ENCODE measurements at places on chromosomes 2 and 18.

DNA sequence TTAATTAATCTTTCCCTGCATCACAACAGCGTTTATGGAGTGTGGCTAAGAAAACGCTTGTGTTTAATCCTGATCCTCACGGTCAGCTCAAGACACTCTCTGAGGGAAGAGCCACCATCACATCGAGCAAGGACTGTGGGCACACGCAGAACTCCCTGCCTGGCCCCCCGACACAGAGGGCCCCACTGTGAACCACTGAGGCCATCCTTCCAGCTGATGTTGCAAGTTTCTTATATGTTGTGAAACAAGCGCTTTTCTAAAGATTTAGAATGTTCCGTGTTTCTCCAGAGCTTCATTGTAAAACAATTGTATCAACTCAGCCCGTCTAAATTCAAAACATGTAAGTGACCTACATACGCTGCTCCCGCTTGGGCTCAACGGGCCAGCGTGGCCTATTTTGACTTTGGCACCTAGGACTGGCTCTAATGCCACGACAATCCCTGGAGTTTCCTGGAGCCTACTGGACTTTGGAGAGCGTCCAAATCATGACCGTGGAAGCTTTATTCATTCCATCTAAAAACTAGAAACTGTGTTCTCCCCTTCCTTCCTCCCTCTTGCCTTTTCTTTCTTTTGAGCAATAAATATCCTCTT is 34.9 kb downstream of the SERPINE2 start:
- DNase-seq, result no peak

DNA sequence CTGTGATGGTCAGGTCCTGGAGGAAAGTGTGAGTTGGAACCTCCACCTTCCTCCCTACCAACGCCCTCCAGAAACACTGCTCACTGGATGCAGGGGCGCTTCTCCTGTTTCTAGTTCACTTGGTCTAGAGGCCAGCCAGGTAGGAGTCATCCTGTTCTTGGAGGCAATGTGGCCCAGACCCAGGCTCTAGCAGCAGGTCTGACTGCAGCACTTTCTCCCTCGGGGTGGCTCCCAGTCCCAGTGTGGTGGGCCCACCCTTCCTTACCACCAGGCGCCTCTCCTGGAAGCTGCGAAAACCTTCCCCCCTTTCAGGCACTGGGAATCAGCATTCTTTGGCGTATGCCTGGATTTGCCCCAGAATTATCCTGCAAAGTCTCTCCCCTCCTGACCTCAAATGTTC is 292.8 kb downstream of the SOX11 start:
- no peak for DNase-seq

GRCh38 chr18:79511671-79512301 is 116.1 kb downstream of the NFATC1 start:
- DNase-seq, result no peak

DNA sequence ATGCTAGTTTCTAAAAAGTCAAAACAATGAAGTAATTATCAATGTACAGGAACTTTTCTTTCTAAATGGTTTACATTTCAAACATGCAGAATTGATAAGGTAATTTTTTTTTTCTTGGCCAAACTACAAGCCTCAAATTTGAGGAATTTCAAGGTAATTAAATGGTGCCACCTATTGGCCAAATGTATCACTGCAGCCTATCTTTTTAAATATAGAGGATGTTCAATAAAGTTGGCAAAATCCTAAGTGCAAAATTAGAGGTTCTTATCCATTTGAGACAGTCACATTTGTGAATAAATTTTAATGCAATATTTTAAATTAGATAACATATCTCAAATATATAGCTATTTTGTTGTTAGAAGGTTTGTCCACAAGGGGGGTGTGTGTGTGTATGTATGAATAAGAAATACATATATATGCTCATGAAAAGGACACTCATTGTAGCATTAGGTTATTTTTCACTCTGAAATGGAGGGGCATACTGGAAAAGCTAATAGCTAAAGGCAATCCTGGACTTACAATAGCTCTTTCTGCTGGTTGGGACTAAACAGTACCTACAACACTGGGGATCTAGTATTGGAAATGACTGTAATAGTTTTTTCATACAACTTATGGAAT is 26.2 kb downstream of the MMADHC start:
- DNase-seq, result no peak

DNA sequence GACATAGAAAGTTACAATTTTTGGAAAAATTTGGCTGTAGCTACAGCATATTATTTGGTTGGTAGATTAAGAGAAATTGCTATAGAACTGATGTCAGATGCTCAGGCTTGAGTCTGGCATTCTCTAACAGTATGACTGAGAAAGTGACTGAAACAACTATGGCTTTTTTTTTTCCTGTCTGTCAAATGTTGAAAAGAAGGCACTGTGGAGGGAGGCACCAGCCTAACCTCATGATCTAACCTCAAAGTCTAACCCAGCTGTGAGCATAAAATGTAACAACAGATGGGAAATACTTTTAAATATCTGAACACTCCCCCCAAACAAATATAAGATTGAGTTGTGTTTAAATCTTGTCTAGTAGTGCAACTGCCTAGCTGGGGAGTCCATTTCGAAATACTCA is 629.1 kb downstream of the LRP1B start:
- DNase-seq, result no peak

DNA sequence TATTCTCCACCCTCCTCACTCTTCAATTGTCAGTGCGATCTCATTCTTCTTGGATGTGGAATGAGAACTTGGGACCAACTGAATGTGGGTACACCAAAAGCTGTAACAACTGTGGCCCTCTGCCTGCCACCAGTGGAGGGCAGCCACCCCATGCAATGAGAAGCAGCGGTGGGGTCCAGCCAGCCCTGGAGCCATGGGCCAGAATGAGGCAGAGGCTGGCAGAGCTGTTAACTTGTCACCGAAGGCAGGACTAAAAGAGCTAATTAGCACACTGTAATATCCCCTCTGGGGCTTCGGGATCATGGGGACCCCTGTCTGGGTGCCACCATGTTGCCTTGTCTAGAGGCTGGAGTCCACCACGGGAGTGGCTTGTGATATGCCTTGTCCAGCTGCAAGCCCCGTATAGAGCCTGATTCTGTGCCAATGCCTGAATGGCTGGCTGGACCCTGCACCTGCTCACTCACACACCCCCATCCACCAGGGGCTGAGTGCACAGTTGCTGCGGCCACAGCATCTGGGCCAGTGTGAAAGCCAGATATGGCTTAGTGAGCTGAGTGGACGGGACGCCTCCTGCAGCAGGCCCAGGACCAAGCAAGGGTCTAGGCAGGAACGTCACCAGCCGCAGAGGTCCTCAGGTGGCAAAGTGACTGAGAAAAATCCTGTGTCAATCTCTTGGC is 680.5 kb downstream of the DSC3 start:
- no peak for DNase-seq

GRCh38 chr18:35515460-35516130 is 17.8 kb upstream of the INO80C start:
- DNase-seq, result no peak

GRCh38 chr2:56191617-56192016 is 7.8 kb downstream of the CCDC85A start:
- DNase-seq, result no peak

- DNase-seq, result no peak
Measured at GRCh38 chr2:134839649-134840048, 1.2 kb downstream of the ACMSD start.

GRCh38 chr2:175855794-175856453 is 146.1 kb downstream of the LNPK start:
- no peak for DNase-seq

- no peak for DNase-seq
Measured at GRCh38 chr2:138267161-138267901, 234.2 kb upstream of the SPOPL start.

GRCh38 chr2:20215183-20216040 is 9.5 kb downstream of the SDC1 start:
- DNase-seq, result no peak

DNA sequence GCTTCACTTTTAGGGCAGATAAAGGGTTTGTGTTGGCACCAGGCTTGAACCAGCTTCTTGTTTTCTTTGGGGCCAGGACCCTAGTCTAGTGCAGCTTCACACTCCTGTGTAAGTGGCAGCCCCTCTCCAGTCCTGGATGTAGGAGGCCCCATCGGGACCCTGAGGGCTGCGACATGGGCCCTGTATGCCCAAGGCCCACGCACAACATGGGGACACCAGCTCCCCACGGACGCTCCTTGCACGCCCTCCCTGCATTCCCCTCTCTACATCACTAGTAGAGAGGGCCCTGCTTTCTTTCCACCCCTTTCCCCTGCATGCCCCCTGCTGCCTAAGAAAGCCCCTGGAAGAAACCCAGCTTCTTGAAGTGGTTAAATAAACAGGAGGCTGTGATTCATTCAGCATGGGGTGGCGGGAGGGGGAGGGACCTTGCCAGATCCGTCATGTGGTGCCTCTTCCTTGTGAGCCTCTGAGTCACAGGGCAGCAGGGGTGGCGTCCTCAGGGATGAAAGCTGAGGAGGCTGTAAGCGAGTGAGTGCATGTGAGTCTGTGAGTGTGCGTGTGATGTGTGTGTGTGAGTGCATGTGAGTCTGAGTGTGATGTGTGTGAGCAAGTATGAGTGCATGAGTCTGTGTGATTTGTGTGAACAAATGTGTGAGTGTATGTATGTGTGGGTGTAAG is 42.5 kb downstream of the COPS8 start:
- no peak for DNase-seq

- DNase-seq, result peak; percentile 21
Measured at GRCh38 chr2:15142069-15142689, 419.0 kb downstream of the NBAS start.

GRCh38 chr2:60079562-60079961 is 473.9 kb downstream of the BCL11A start:
- no peak for DNase-seq

DNA sequence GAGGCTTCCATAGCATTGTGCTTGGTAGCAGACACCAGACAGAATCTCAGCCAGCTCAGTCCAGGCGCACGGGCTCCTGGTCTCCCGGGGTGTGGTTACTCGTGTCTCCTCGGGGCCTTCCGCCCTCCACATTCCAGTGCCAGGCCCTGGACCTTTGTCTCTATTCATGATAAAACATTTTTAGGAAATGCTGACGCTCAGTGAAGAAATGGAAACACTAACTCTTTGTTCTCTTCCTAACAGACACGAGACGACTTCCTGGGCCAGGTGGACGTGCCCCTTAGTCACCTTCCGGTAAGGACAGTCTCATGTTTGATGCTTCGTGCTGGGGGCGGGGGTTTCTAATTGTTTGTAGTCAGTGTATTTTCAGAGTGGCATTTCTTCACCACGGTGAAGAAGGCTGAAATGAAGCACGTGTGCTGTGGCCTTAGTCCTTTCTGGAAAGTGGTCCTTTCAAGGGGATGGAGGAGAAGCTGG is 271.8 kb downstream of the NEDD4L start:
- DNase-seq, result no peak

- DNase-seq, result no peak
Measured at GRCh38 chr2:64219149-64219548, 74.9 kb upstream of the PELI1 start.

DNA sequence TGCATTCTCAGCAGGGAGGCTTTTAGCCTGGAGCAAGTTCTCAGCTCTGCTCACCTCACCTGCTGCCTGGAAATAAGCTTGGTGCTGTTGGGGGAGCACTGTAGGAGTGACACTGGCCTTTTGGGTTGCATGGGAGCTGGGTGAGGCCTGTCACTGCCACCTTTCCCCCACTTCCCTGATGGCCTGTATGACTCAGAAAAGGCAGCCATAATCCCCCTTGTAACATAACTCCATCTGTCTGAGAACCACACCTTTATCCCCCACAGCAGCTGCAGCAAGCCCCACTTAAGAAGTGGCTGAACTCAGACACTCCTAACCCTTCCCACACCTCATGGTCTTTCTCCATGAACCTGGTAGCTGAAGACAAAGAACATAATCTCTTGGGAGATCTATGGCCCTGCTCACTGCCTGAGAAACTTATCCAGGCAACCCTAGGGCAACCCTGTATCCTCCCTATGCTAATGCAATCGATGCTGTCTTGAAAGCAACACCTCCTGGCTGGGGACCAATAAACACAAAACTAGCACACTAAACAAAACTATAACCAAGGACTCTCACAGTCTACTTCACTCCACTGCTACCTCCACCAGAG is 258.9 kb upstream of the OSR1 start:
- DNase-seq, result no peak

- DNase-seq, result no peak
Measured at GRCh38 chr18:7464245-7464966, 102.7 kb upstream of the PTPRM start.

- DNase-seq, result no peak
Measured at GRCh38 chr2:104841744-104842143, 12.2 kb upstream of the POU3F3 start.

DNA sequence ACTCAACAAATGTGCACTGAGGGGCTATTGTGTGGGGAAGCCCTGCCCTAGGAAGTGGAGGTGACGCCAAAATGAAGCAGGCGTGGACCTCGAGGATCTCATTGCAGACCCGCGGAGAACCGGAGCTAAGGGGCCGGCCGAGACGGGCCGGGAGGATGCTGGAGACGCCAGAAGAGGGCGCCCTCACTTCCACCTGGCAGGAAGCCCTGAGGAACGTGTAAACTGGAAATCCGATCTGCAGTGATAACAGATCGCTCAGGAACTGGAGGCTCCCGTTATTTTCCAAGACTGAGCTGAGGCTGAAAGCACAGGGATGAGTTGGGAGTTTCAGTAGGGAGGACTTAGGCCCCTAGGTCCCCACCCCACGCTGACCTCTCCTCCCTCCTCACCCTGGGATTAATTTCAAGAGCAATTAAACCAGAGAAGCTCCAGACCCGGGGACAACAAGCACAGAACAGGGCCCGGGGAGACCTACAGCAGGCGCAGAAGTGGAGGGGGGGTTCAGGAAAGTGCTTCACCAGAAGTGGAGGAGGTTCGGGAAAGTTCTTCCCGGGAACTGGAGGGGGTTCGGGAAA is 7.7 kb upstream of the COL6A3 start:
- peak; percentile 65 for DNase-seq

DNA sequence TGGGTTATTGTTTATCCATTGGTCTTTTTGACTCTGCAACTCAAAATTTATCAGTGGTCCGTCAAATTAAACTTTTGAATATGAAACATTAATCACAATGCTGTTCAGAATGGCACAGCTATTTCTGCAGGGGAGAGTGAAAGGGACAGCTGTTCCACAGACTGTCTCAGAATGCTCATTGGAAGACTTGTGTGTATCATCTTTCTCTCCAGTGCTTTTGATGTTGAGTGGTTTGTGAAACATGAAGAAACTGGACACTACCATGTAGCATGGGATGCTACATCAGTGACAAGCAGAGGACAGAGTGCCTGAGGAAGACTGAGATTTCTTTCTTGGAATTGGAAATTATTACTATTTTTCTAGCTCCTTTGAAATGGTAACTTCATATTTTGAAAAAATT is 115.7 kb downstream of the PLCL1 start:
- no peak for DNase-seq

DNA sequence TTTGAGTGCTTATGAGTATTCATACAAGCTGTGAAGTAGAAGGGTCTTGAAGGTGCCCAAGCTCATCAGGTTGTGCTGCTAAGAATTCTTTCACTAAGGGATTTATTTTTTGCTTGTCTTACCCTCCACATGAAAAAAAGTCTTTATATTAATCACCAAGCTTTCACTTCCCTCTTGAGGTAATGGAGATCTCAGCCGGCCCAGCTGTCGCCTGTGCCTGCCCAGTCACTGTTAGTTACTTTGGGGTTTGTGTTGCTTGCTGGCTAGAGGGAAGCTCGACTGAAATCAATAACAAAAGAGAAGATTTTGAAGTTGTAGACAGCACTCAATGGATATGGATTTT is 21.9 kb downstream of the MC2R start:
- no peak for DNase-seq

Measured in stimulated activated CD8-positive, alpha-beta memory T cell treated with anti-CD3 and anti-CD28 coated beads, Interleukin-4, amount 100 ng/mL, for 1 hour (primary cell).